CD4-positive, alpha-beta T cell treated with Interleukin-1 beta for 1 hour (primary cell): ENCODE measurements at places on chromosomes 2 and 18.

GRCh38 chr2:71223767-71224333, 3.1 kb downstream of the PAIP2B start:
- DNase-seq = peak; percentile 16

- no peak for DNase-seq
Observed at GRCh38 chr2:70927138-70927537, 8.6 kb upstream of the ATP6V1B1 start.

DNA sequence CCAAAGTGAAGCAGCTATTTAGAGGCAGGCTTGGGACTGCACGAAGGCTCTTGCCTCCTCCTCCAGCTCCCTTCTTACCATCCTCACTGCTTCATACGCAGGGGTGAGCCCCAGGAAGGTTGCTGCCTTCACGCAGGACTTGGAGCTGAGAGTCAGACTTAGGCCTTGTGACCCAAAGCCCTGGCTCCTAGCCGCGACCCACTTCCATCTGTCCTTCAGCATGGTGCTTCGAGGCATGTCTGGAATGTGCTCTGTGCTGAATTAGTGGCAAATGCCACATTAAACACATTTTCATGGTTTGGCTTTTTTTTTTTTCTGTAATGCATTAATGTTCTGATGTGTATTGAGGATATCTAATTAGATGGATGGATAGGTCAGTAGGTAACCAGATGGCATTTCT, 37.5 kb downstream of the ITGB1BP1 start:
- no peak for DNase-seq

DNA sequence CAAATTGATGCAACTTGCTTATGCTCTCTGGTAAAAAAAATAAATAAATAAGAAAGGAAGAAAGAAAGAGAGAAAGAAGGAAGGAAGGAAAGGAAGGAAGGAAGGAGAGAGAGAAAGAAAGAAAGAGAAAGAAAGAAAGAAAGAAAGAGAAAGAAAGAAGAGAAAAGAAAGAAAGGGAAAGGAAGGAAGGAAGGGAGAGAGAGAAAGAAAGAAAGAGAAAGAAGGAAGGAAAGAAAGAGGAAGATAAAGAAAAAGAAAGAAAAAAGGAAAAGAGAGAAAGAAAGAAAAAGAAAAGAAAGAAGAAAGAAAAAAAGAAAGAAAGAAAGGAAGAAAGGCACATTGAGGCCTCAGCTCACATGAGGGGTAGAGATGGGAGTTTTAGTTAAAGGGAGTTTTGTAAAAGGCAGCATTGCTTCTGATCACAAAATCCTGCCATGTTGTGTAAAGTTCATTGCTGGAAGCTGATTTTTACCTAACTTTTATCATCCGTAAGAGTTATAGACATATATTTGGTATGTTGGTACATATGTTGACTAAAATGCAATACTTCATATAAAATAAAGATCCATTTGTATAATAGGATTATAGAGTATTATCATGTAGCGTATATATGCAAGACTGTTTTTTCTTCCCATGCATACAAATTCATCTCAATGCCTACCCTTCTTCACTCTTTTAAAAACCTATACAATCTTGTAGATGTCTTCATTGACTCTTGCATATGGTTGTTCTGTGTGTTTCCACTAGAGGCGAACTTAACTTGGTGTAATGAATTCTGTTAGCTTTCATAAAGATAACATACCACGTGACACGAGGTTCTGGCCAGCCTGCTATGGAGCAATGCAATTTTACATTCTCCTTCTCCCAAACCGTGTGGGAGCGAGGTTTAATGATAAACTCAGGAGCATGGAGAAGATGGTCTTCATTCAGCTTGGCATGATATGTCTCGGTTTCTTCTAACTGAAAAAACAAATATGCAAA, 32.8 kb downstream of the MYOM1 start:
- DNase-seq = no peak

DNA sequence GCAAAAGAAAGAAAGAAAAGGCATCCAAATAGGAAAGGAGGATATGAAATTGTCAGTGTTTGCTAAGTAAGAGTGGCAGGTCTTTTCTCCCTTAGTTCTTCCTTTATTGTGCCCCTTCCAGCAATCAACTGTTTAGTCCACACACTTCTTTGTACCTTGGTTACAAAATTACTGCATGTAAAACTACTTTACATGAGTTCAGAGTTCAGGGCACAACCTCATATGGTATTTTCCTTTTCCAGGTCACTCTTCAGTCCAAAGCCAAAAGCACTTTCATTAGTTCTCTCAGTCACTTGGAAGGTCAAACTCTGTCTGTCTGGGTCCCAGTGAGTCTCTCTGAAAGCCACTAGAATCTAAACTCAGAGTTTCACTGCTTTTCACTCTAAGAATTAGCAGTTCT, 122.5 kb upstream of the SRD5A2 start:
- no peak for DNase-seq

DNA sequence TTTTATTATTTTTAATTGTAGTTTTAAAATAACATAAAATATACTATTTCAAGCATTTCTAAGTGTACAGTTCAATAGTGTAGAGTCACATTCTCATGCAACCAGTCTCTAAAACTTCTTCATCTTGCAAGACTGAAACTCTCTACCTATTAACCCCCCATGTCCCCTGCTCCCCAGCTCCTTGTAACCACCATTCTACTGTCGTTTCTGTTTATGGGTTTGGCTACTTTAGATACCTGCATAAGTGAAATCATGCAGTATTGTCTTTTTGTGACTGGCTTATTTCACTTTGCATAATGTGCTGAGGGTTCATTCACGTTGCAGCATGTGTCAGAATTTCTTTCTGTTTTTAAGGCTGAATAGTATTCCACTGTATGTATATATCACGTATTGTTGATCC, 139.4 kb downstream of the SMAD7 start:
- no peak for DNase-seq

DNA sequence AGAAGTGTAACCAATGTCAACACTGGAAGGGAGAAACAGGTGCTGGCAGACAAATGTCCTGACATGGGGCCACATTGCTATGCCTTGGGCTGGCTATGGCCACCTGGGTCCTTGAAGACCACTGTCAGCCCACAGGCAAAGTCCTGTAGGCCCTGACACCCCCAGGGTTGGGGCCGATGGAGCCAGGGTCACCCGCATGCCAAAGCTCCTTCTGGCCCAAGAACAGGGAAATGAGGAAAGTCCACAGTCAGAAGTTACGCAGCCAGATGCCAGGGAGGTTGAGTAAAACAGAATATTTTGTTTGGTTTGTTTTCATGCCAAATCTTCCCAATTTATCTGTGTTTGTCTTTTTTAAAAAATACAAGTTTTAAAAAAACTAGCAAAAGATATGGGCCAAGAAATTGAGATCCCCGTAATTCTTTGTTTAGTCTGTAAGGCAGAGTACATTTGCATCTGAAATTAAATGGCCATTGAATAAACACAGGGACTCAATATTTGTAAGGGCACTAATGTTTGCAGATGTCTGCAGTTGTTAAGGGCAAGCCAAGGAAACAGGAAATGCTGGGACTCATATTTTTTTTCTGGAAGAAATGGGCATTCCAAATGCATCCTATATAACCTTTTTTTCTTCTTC, 186.4 kb downstream of the FAM210A start:
- DNase-seq = no peak

DNA sequence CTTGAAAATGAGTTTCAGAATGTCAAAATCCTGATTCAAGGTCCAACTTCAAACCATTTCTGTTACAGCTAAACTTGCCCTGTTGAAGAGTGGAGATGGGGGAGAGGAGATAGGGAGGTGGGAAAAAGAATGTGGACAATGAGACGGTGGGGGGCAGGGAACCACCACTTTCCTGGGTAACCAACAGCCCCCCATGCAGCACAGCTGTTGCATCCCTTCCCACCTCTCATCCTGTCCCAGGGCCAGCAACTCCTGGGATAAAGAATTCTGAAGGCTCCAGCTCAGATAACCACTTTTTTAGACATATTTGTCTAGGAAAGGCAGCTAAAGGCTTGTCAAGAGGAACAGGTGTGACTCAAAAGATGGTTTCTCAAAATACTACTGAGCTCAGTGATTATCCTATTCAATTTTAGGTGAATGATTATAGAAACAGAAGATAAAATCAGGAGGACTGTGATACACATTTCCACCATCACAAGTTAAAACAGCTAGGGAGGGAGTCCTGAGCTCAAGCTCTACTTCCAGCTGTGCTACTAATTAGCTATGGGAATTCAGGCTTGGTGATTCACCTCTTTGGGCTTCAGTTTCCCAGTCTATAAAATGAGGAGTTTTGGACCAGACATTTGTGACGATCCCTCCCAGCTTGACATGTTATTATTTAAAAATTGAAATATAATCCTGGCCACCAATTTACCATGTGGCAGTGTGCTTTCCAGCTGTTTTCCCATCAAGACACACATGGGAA, 36.3 kb downstream of the HDHD2 start:
- no peak for DNase-seq

- DNase-seq = no peak
Observed at GRCh38 chr2:17637131-17637906, 96.8 kb downstream of the VSNL1 start.

DNA sequence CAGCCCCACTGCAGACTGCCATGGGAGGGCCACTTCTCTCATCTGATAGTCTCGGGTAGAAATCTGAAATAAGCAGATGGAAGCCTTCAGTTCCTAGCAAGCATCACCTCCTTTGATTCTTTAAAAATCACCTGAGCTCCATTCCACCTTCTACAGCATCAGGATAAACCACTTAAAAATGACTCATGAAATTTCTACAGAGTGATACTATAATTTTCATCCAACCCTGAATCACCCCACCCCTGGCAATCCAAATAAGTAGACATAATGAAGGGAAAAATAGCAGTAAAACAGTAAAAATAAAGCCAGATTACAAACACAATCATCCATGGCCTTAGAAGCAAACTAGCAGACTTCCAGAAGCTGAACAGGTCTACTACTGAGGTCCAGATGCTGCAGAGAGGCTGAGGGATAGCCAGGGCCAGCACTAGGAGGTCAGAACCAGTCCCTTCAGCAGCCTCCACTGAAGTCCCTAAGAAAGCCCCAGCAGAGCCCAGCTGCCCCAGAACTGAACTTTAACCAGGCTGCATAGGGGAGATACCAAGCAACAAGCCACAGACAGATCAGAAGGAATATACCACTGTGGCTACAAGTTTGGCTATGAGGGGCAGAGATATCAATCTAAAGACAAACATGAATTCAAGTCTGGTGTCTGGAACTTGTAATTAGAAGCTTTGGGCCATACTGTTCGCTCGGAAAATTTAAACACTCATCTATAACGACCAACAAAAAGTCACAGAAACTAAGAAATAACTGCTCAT, 54.7 kb upstream of the RNU4ATAC start:
- no peak for DNase-seq

DNA sequence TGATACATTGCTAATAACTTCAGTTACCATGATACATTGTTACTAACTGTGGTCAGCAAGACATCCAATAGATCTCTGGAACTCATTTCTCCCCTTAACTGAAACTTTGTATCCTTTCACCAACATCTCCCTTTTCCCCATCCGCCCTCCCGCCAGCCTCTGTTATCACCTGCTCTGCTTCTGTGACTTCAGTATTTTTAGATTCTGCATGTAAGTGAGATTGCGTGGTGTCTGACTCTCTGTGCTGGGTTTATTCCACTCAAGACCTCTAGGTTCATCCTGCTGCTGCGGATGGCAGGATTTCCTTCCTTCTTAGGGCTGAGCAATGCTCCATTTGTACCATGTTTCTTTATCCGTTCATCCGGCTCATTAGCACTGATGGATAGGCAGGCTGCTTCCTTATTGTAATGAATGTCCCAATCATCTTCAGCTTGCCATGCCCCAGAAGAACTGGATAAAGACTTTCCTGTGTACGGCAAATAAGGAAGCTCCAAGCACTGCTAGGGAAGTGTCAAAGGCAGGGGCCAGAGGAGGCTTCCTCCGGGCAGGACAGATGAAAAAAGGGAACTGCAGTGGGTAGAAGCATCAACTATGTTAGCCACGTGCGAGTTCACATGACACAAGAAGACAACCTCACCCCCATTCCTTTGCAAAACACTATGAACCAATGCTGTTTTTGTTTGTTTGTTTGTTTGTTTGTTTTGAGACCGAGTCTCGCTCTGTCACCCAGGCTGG, 113.4 kb downstream of the EIPR1 start:
- no peak for DNase-seq

DNA sequence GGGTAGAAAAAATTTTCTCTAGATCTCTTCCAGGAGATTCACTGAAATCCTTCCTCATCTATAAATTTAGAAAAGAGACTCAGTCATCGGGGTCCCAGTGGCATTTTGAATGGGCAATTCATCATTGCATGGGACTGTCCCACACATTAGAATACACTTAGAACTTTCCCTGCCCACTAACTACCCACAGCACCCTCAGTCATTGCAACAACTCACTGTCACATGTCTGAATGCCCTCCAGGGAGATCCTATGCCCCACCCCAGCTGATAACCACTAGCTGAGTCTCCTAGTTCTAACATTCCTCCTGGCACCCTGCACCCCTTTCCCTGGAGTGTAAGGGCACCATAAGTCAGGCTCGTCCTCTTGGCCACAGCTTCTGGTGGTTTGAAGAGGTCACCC, 89.6 kb downstream of the INSIG2 start:
- no peak for DNase-seq

- DNase-seq = no peak
Observed at GRCh38 chr2:188576651-188577050, 285.0 kb downstream of the GULP1 start.

- no peak for DNase-seq
Observed at GRCh38 chr18:79104137-79104536, 34.9 kb downstream of the ATP9B start.

DNA sequence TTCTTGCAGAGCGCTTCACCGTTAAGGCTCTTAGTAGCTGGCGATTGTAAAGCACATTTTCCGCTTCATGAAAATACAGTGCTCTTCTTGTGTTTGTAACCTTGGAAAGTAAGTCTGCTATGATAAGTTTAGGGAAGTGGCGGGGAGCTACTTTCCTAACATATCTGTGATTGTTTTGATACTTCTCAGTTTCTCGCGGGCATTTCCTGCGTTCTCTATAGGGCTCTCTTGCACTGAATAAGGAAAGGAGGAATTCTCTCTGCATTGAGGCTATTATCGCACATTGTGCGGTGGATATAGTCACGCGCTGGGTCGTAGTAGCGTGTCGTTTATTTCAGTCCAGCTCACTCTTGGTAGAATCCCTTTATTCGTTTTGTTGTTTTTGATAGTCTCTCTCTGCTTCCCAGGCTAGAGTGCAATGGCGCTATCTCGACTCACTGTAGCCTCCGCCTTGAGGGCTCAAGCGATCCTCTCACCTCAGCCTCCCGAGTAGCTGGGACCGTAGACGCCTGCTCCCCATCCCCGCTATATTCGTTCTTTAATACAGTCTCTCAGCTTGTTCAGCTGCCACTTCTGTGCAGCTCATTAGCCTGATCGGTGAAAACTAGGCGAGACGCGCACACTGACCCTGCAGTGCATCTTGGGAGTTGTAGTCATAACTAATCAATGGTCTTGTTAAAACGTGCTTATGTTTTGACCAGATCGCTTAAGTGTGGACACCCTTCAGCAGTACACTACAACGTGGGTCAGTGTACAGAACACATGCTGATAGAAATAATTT, 1.0 kb upstream of the PPP4R3B start:
- peak; percentile 71 for DNase-seq

GRCh38 chr2:198545411-198545810, 741.0 kb downstream of the PLCL1 start:
- DNase-seq = no peak

GRCh38 chr2:218834685-218835084, 3.1 kb upstream of the PRKAG3 start:
- no peak for DNase-seq

DNA sequence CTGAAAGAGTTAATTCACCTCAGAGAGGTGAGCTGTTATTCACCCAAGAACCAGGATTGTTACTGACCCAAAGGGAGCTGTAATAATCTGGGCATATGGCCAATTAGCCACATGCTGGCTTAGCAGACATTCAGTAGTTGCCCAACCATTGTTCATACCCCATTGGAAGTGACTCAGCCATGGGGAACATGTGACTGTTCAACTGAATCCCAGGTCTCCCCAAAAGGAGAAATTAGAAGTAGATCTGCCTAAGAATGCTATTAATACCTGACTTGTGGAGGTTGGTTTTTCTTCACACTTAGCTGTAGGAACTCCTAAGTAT, 272.6 kb upstream of the UBE2E3 start:
- DNase-seq = no peak
